ENCODE measurements at places on chromosomes 11 and 22.

DNA sequence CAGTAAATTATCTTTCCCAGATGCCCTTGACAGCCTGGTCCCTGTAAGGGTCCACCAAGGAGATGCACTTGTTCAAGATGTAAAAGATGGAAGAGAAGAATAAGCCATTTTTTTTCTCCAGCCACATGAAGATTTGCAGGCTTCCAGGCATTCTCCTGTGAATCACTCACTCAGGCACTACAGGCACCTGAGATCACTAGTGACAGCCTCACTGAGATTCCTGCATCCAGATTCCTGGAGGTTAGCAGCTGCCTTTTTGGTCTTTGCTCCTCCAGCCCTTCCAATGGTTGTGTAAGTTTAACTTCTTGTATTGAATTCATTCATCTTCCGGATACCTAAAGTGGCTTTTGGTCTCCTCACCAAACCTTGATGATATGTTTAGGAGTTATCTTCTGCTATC is 630.2 kb upstream of the CADM1 start:
- H3K4me3 ChIP-seq, result no peak overlapping the region
- H3K4me1 ChIP-seq, result no peaks in the 10 kb centered on the region
- DNase-seq, result no peak
- H3K27me3 ChIP-seq, result no peaks in the 10 kb centered on the region
- H3K27ac ChIP-seq, result no peak overlapping the region
- no peaks in the 10 kb centered on the region for H3K36me3 ChIP-seq

DNA sequence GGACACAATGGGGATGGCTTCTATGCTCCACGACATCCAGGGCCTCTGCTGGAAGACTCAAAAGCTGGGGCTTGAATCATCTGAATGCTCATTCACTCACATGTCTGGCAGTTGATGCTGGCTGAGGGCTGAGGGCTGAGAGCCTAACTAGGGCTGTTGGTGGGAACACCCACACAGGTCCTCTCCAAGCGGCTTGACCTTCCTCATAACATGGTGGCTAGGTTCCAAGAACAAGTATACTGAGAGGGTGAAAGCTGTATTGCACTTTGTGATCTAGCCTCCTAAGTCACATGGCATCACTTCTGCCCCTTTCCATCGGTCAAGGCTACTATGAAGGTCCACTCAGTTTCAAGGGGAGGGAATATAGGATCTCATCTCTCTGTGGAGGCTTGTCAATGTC is 7.5 kb downstream of the TMEM151A start:
- peaks cover 3% of the 10 kb centered on the region for H3K27me3 ChIP-seq
- H3K4me3 ChIP-seq, result no peak overlapping the region
- no peak for DNase-seq
- no peaks in the 10 kb centered on the region for H3K36me3 ChIP-seq
- no peaks in the 10 kb centered on the region for H3K4me1 ChIP-seq

- no peak overlapping the region for H3K4me3 ChIP-seq
- H3K36me3 ChIP-seq, result no peaks in the 10 kb centered on the region
Measured at GRCh38 chr11:75356613-75357012, 5.2 kb upstream of the ARRB1 start.

DNA sequence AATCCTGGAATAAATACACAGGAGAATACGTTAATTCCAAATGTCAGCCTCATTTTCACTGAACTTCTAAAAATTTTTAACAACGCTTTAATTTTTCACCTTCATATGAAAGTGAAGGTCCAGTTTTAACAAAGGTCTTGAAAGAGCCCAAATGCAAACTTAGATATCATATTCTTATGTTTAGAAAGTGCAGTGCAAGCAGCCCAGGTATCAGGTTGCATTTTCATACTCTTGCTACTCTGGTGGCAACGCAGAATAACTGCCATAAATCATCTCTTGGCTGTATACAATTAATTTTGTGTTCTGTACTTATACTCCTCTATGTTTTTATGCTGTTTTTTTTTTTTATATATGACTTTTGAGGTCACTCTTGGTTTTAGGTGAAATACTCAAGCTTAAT is 496.7 kb upstream of the ARHGAP42 start:
- no peak for DNase-seq
- H3K36me3 ChIP-seq, result no peaks in the 10 kb centered on the region
- H3K4me3 ChIP-seq, result no peak overlapping the region
- H3K27me3 ChIP-seq, result no peaks in the 10 kb centered on the region

GRCh38 chr11:8794677-8795103 is 112.1 kb downstream of the RPL27A start:
- H3K4me3 ChIP-seq, result no peak overlapping the region
- peaks cover 14% of the 10 kb centered on the region for H3K27me3 ChIP-seq
- H3K36me3 ChIP-seq, result no peaks in the 10 kb centered on the region
- no peak overlapping the region for H3K27ac ChIP-seq

- H3K27me3 ChIP-seq, result peaks cover 7% of the 10 kb centered on the region
- no peak for DNase-seq
- H3K27ac ChIP-seq, result no peak overlapping the region
- no peak overlapping the region for H3K4me3 ChIP-seq
Measured at GRCh38 chr11:63017306-63017974, 1.8 kb upstream of the SLC22A8 start.

- no peak overlapping the region for H3K27ac ChIP-seq
- H3K4me3 ChIP-seq, result no peak overlapping the region
- no peaks in the 10 kb centered on the region for H3K4me1 ChIP-seq
- H3K36me3 ChIP-seq, result no peaks in the 10 kb centered on the region
Measured at GRCh38 chr11:70744396-70745185, 346.3 kb downstream of the CTTN start.

GRCh38 chr11:82733444-82734119 is at the start of gene FAM181B:
FAM181B (minus strand) TSS chr11:82733864; CDS start chr11:82733729, 135 bp downstream.
- H3K4me3 ChIP-seq, result peak within 1 kb of the TSS; percentile 33
- H3K27ac ChIP-seq, result no peak within 1 kb of the TSS
- peaks cover 68% of the 10 kb centered on the region for H3K27me3 ChIP-seq
- peaks cover 2% of the 10 kb centered on the region for H3K36me3 ChIP-seq

DNA sequence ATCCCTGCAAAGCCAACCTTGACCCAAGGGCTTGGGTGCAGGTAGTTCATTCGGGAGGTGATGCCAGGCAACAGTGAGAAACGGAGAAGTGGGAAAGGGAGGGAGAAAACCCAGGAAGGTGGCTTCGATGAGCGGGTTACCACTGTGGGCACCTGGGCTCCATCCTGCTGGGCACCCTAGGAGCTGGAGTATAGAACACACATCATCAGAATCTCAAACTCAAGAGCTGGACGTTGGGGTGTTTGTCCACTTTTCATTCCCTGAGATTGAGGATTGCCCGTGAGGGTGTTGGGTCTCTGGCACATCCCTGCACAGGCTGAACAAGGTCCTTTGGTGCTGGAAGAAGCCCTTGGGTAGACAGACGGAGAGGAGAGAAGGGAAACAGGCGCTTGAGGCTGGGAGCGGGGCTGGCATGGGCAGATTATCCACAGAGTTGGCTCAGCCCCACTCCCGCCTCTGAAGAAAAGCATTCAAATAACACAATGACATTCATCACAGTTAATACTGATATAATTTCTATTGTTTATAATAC is 70.4 kb downstream of the LRRC32 start:
- peaks cover 30% of the 10 kb centered on the region for H3K4me1 ChIP-seq
- H3K4me3 ChIP-seq, result no peak overlapping the region
- no peaks in the 10 kb centered on the region for H3K27me3 ChIP-seq
- DNase-seq, result no peak
- H3K36me3 ChIP-seq, result peaks cover under 1% of the 10 kb centered on the region

DNA sequence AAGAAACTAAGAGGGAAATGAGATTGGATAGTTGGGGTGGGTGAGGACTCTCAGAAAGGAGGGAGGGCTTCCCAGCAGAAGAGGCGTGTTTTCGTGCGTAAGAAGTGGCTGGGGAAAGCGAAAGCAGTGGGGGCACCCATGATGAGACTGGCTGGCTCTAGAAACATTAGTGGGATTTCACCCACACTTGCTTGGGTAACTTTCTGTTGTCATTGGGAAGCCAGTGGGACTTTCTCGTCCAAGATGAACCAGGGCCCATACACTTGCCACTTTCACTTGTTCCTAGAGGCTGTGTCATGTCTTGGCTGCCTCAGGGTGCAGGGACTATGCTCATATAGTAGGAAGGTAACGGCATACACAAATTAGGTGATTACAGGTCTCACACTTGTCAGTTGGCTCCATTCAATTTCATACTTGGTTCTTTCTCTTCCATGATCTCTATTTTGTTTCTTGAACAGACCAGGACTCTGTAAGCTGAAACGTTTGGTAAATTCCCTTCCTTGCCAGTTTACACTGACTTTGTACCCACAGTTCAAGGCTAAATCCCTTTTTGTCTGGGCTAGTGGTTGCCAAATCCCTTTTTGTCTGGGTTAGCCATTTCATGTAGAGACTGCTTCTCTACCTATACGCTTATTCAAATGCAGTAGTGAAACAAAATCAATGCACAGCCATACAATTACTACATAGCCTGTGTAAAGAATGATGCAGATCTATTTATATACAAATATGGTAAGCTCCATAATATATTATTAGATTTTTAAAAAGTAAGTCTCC is 42.0 kb upstream of the CXCR5 start:
- peak overlapping the region; percentile 66 for H3K4me3 ChIP-seq
- H3K4me1 ChIP-seq, result peaks cover 38% of the 10 kb centered on the region
- peak overlapping the region; percentile 64 for H3K27ac ChIP-seq
- H3K27me3 ChIP-seq, result no peaks in the 10 kb centered on the region

DNA sequence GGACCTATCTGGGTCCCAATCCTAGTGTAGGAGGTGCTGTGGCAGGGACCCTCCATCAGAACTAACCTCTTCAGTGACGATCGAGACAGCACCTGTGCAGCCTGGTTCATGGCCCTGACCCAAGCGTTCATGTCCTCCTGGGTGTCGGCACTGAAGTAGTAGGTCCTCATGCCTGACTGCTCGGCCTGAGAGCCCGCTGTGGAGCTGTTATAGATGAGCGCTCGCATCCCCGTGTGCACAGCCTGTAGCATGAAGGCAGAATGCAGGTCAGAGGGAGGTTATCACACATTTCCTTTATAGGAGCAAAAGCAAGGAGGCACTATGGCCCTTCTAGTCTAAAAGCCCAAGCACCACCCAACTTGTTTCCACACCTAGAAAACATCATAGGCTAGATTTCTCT is 103.0 kb downstream of the C11orf58 start:
- H3K4me1 ChIP-seq, result no peaks in the 10 kb centered on the region
- DNase-seq, result no peak
- H3K4me3 ChIP-seq, result no peak overlapping the region
- no peaks in the 10 kb centered on the region for H3K36me3 ChIP-seq
- no peak overlapping the region for H3K27ac ChIP-seq

GRCh38 chr11:3230636-3231549 is 1.3 kb downstream of the MRGPRE start:
- no peak overlapping the region for H3K4me3 ChIP-seq
- H3K27ac ChIP-seq, result no peak overlapping the region
- no peaks in the 10 kb centered on the region for H3K4me1 ChIP-seq
- no peaks in the 10 kb centered on the region for H3K36me3 ChIP-seq

GRCh38 chr22:44286646-44287045 is 26.1 kb downstream of the SHISAL1 start:
- no peak for DNase-seq
- H3K27ac ChIP-seq, result no peak overlapping the region
- no peaks in the 10 kb centered on the region for H3K4me1 ChIP-seq
- H3K4me3 ChIP-seq, result no peak overlapping the region

DNA sequence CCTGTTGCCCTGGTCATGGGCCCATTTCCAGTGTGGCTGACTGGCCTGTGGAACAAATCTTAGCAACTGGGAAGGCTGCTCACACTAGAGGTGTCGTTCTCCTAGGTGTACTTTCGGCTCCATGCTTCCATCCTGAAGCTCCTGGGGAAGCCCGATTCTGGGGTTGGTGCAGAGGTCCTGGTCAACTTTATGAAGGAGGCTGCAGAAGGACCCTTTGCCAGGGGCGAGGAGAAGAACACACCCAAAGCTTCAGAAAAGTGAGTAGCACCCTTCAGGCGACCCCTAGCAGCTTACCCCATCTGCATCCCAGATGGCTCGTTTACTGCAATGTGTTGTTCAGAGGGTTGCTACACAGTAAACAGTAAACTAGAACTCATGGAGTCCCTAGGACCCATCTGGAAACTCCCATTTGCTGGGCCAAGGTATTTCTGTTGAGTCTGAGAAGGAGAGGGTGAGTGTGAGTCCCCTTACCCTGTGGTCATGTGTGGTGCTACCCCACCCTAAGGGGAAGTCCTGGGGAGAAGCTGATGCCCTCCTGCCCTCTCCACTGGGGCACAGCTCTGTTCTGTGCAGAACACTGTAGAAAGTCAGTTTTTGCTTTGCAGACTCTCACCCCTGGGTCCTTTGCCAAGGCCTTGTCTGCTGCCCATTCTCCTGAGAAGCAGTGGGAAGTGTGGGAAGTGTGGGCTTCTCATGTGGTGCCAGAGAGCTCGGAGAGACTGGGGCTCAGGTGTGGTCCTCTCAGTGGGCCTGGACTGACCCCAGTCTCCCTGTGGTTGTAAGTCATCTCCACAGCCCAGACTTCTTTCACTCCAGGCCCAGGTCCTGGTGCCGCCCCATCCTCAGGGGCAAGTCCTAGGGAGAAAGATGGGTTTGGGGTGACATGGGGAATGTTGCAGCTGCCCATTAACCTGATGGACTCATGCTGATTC is 85.0 kb downstream of the CABIN1 start:
- no peaks in the 10 kb centered on the region for H3K27me3 ChIP-seq
- DNase-seq, result no peak
- peaks cover 49% of the 10 kb centered on the region for H3K36me3 ChIP-seq
- H3K27ac ChIP-seq, result no peak overlapping the region
- no peaks in the 10 kb centered on the region for H3K4me1 ChIP-seq

DNA sequence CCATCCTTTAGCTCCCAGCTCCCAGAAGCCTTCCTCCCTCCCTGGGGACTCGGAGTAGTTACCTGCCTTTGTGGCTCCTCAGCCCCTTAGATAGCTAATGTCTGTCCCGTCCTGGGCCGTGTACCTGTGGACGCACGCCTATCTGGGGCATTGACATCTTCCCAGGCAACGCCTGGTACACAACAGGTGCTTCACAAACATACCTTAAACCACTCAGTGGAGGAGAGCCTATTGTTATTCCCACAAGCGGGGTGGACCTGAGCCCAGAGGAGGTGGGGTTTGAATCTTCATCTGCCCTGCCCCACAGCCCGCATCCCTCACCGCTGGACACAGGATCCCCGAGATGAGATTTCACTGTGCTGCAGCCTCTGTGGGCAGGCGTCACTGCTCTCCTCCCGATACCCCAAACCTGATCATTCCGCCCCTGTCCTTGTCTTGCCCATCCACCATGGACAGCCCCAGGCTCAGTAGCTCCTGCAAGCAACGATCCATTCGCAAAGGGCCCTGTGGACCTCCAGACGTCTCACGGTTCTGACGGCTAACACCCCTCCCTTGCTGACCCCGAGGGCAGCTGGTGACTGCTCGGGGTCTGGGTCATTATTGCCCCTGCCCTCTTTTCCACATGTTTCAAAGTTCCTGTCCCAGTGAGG is 73.8 kb upstream of the SHISAL1 start:
- no peak overlapping the region for H3K4me3 ChIP-seq
- H3K4me1 ChIP-seq, result no peaks in the 10 kb centered on the region
- DNase-seq, result no peak
- no peaks in the 10 kb centered on the region for H3K36me3 ChIP-seq

- no peak overlapping the region for H3K4me3 ChIP-seq
- no peak for DNase-seq
- no peaks in the 10 kb centered on the region for H3K36me3 ChIP-seq
- no peak overlapping the region for H3K27ac ChIP-seq
Measured at GRCh38 chr11:17611503-17612220, 64.6 kb downstream of the OTOG start.

GRCh38 chr11:108009497-108010370 is 1.0 kb downstream of the CUL5 start:
- DNase-seq, result peak; percentile 16
- H3K27ac ChIP-seq, result peak overlapping the region; percentile 92
- H3K36me3 ChIP-seq, result peaks cover 9% of the 10 kb centered on the region
- H3K4me1 ChIP-seq, result peaks cover 18% of the 10 kb centered on the region

Measured in activated CD4-positive, alpha-beta memory T cell treated with anti-CD3 and anti-CD28 coated beads, Interleukin-2, amount 10 ng/mL, durations not matched to agents 7 days and 5 days (primary cell).